ENCODE measurements at places on chromosomes 11 and 22. TPM values are rescaled to one million over a fixed set of nuclear protein-coding genes. Genes with fewer than 3 reads are reported as not detected.

The KCNJ11 gene
- 6.8 TPM for total RNA-seq

The SLC6A5 gene
- total RNA-seq: not detected

The GRIA4 gene
- not detected for total RNA-seq

The IL17REL gene
- total RNA-seq: 0.05 TPM

The CACNA1I gene
- 0.06 TPM for total RNA-seq

The CYTH4 gene
- 0.90 TPM for total RNA-seq

The DYNC2H1 gene
- 5.4 TPM for total RNA-seq

The CHRM1 gene
- 0.24 TPM for total RNA-seq

The SMC1B gene
- total RNA-seq: 0.05 TPM

The FXYD2 gene
- 17.3 TPM for total RNA-seq

The MAJIN gene
- total RNA-seq: not detected

The IGSF22 gene
- total RNA-seq: not detected

The HEPACAM gene
- total RNA-seq: not detected

The ZMAT5 gene
- 19.0 TPM for total RNA-seq

The ESRRA gene
- 37.1 TPM for total RNA-seq

The CALCA gene
- total RNA-seq: not detected

The TRIM51 gene
- total RNA-seq: not detected

The MRGPRX4 gene
- not detected for total RNA-seq

The SELENOO gene
- 19.2 TPM for total RNA-seq

The SBF1 gene
- total RNA-seq: 25.7 TPM

The ZNF215 gene
- 0.91 TPM for total RNA-seq

The RFPL1 gene
- not detected for total RNA-seq

The TRIM48 gene
- total RNA-seq: 0.06 TPM

The PKNOX2 gene
- total RNA-seq: not detected

The LDHAL6A gene
- total RNA-seq: not detected

The PYGM gene
- 0.69 TPM for total RNA-seq

The FAM227A gene
- total RNA-seq: 0.68 TPM

The RRP8 gene
- 29.9 TPM for total RNA-seq

The OR8G5 gene
- total RNA-seq: not detected

The SCT gene
- not detected for total RNA-seq

The KRTAP5-4 gene
- not detected for total RNA-seq

The ART5 gene
- total RNA-seq: 0.27 TPM

The MCHR1 gene
- not detected for total RNA-seq

The MAPK11 gene
- total RNA-seq: 6.0 TPM

The SLC22A6 gene
- not detected for total RNA-seq

The KRTAP5-2 gene
- total RNA-seq: not detected

The ARCN1 gene
- 90.4 TPM for total RNA-seq

The MS4A1 gene
- not detected for total RNA-seq

The NRXN2 gene
- total RNA-seq: 0.13 TPM

The ASCL2 gene
- total RNA-seq: not detected

The MIF gene
- 512 TPM for total RNA-seq

The CNTN5 gene
- total RNA-seq: not detected

The RTN4RL2 gene
- 80.4 TPM for total RNA-seq

The DGCR6 gene
- 2.3 TPM for total RNA-seq

The PHETA2 gene
- not detected for total RNA-seq

The FOLR1 gene
- 0.24 TPM for total RNA-seq

The P2RX6 gene
- total RNA-seq: 0.50 TPM

The ALX4 gene
- 1.2 TPM for total RNA-seq

The C22orf42 gene
- total RNA-seq: not detected

The MISFA gene
- 1.3 TPM for total RNA-seq

The CARD16 gene
- not detected for total RNA-seq

The OR6A2 gene
- not detected for total RNA-seq

Measured in A549 treated with dexamethasone at 1 μM for 4 hours (cell line).